ENCODE measurements at places on chromosomes 1 and 21.

GRCh38 chr1:116827607-116828105 lies 73.4 kb downstream of the CD2 start:
- DNase-seq, result no peak

DNA sequence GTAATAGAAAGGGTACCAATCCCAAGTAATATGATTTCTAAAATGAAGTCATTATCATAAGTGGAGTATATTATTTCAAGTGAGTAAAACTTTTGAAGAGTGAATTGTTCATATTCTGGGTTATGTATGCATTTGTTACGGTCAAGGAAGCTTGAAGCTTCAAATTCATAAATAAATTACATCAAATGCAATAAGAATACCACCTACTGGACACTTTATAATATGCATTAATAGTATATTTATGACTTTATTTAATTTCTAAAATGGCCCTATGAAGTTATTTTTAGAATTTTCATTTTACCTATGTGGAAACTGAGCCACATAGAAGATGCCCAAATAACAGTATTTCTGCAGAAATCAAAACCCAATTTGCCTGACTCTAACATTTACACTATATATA lies 260.6 kb downstream of the SMYD3 start:
- DNase-seq, result no peak

GRCh38 chr1:42845866-42846256 lies 552 bp upstream of the ZNF691 start:
- no peak for DNase-seq

GRCh38 chr1:23997812-23998211 lies 17.7 kb upstream of the SRSF10 start:
- no peak for DNase-seq

GRCh38 chr1:221066351-221067001 lies 187.2 kb downstream of the HLX start:
- DNase-seq, result no peak

DNA sequence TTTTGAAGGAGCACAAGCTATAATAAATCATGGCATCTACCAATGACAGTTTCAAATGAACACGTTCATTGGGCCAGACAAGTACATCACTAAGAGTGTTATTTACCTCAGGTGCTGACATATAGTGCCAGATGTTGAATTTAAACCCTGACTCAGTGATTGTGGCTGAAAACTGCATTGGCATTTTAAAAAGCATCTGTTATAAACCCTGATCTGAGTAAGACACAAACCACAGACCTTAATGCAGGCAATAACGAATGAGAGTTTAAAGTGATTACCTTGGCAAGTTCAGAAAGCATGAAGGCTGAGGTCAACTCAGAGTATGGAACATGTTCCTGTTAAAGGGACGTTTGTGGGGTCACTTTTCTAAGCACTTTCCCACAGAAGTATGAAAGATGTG lies 865.1 kb upstream of the TMPRSS15 start:
- DNase-seq, result no peak

DNA sequence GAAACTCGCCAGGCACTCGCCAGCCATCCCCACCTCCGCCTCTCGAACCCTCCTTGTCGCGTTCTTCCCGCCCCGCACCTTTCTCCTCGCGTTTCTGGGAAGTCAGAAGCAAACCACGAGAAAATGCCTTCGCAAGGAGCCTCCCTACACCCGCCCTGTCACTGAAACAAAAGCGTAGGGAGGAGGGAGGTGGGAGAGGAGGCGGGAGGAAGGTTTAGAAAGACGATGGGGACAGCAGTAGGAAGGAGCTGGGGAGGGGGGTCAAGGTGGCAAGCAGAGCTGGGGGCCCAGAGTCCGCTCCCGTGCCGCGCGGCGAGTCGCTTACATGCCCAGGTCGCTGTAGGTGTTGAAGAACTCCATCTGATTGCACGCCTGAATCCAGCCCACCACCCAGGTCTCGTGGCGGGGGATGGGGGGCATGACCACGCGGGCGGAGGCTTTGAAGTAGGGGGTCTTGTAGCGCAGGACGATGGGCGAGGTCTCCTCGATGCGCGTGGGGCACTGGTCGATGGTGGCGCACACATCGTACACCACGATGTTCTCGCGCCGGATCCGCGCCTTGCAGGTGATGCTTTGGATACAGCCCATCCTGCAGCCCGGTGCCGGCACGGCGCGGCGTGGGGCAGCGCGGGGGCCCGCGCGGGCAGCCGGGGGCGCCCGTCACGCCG lies 1.0 kb downstream of the FAM78B start:
- no peak for DNase-seq

GRCh38 chr1:192598589-192598988 lies 23.0 kb downstream of the RGS1 start:
- DNase-seq, result no peak

DNA sequence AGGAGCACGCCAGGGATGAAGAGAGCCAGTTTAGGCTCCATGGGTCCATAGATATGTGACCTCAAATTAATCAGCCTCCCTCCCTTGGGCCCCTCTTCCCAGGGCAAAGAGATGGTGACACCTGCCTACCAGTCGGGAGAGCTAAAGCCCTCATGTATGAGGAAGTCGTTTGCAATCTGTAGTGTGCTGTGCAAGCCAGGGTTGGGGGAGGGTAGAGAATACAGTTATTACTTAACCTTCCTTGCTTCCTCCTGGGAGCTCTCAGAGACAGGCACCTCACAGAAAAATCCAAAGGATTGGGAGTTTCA lies 4.0 kb downstream of the PGLYRP4 start:
- peak; percentile 5 for DNase-seq

- DNase-seq, result no peak
Measured at GRCh38 chr1:59164371-59164770, 132.5 kb upstream of the FGGY start.

GRCh38 chr1:44631333-44631646 lies 43.0 kb downstream of the TMEM53 start:
- DNase-seq, result no peak

DNA sequence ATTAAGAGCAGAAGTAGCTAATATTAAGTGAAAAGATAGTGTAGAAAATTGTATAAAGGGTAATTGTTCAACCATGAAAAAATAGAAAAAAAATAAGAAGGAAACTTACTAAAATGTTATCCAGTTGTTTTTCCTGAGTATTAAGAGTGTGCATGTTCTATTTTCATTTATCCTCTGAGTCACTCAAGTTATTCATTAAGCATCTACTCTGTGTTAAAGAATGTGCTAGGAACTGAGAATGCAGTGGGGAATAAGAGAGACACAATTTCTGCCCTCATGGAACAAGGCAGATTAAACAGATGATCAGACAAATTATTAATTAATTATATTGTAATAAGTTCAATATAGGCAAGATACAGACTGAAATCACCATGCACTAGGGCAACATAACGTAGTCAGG lies 10.8 kb upstream of the PIGK start:
- DNase-seq, result no peak

DNA sequence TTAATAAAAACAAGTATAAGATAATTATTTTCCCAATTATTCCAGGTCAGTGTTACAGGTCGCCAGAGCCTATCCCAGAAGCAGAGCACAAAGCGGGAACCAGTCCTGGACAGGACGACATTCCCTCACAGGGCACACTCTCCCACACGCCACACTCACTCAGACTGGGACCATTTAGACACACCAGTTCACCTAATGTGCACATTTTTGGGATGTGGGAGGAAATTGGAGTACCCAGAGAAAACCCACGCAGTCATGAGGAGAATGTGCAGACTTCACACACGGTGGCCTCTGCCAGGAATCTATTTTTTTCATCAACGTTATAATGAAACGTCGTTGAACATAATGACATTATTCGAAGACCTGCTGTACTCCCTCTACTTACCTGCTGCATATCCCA lies 20.5 kb upstream of the NRDC start:
- DNase-seq, result no peak

- DNase-seq, result no peak
Measured at GRCh38 chr1:186894415-186894814, 65.7 kb downstream of the PLA2G4A start.

DNA sequence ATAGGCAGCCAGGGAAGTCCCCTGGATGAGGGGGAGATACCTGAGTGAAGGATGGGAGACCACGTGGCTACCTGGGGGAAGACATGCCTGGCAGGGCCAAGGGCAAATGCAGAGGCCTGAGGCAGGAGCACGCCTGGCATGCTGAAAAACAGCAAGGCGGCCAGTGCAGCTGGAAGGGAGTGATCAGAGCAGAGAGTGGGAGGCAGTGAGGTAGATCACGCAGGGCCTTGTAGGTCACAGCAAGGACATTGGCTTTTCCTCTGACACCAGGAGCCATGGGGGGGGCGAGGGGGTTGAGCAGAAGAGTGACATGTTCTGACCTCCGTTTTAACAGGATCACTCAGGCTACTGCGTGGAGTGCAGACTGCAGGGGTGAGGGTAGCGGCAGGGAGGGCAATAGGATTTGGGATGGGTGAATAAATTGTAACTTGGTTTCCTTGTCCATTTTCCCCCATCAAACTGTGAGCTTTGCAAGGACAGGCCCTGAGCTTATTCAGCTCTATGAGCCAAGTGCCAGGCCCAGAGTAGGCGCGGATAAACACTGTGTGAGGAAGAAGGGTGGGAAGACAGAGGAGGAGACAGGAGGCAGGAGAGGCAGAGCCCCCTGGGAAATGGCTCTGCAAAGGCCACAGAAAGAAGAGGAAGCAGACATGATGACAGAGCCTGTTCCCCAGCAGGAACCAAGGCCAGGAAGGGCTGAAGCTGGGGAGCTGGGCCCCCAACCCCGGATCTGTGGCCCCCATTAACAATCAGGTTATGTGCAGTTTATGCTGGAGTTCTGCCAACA lies 16.6 kb downstream of the IFI6 start:
- DNase-seq, result no peak

DNA sequence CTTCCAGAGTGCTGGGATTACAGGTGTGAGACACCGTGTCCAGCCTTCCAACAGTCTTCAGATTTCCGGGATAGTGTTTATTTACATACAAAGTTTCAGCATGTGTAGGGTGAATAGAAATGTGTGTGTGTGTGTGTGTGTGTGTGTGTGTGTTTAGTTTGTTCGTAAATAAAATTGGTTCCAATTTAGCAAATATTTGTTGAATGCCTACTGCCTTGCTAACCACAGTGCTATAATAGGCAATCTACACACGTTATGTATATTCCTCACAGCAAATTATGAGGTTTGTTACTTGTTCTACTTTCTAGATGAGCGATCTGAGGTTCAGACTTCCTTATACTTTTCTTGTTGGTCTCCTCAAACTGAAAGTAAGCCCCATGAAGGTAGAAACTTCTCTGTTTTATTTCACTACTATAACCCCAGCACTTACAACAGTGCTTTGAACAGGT lies 32.8 kb upstream of the EPS15 start:
- no peak for DNase-seq

GRCh38 chr21:14603202-14603601 lies 57.1 kb upstream of the SAMSN1 start:
- DNase-seq, result no peak

Measured in HEK293T (cell line).